ENCODE measurements at places on chromosomes 4 and X.

DNA sequence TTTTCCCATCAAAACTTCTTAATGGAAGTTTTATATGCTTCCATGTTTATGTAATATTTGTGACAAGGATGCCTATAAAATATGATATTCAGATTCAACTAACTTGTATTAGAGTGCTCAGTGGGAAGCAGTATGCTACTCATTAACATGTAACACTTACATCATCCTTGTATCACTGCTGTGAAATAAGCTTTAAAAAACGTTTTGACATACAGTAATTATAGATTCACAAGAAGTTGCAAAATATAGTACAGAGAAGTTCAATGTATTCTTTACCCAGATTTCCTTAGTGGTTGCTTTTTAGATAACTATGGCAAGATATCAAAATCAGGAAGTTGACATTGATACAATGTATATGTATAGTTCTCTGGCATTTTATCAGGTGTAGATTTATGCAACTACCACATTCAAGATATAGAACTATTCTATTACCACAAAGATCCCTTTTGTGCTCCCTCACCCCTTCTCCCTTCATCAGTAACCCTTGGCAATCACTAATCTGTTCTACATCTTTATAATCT, 56.3 kb downstream of the DTHD1 start:
- H3K27me3 ChIP-seq = no peaks in the 10 kb centered on the region
- H3K4me3 ChIP-seq = no peak overlapping the region
- H3K4me1 ChIP-seq = no peaks in the 10 kb centered on the region
- H3K27ac ChIP-seq = no peak overlapping the region

- H3K27ac ChIP-seq = no peak overlapping the region
- no peak overlapping the region for H3K4me3 ChIP-seq
- no peaks in the 10 kb centered on the region for H3K4me1 ChIP-seq
- DNase-seq = no peak
Measured at GRCh38 chr4:147207911-147208310, 262.2 kb upstream of the TTC29 start.

GRCh38 chr4:108544481-108544880, 75.9 kb upstream of the RPL34 start:
- H3K4me1 ChIP-seq = no peaks in the 10 kb centered on the region
- DNase-seq = no peak
- no peak overlapping the region for H3K27ac ChIP-seq

DNA sequence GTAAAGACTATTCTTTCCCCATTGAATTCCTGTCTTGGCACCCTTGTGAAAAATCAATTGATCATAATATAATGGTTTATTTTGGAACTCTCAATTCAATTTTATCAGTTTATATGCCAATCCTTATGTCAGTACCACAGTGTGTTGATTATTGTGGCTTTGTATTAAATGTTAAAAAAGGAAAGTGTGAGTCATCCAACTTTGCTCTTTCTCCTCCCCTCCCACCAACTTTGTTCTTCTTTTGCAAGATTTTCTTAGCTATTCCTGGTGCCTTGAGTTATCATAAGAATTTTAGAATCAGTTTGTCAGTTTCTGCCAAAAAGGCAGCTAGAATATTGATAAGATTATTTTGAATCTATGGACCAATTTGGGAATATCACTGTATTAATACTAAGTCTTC, 11.2 kb upstream of the RNF175 start:
- no peaks in the 10 kb centered on the region for H3K4me1 ChIP-seq
- H3K27me3 ChIP-seq = no peaks in the 10 kb centered on the region
- no peak overlapping the region for H3K4me3 ChIP-seq
- no peaks in the 10 kb centered on the region for H3K36me3 ChIP-seq
- no peak overlapping the region for H3K27ac ChIP-seq
- no peak for DNase-seq

- no peak overlapping the region for H3K4me3 ChIP-seq
- no peak for DNase-seq
- H3K27me3 ChIP-seq = no peaks in the 10 kb centered on the region
Measured at GRCh38 chr4:89379511-89380044, 72.0 kb upstream of the GPRIN3 start.

- no peak overlapping the region for H3K27ac ChIP-seq
- no peaks in the 10 kb centered on the region for H3K4me1 ChIP-seq
- no peak for DNase-seq
- no peak overlapping the region for H3K4me3 ChIP-seq
- H3K27me3 ChIP-seq = no peaks in the 10 kb centered on the region
Measured at GRCh38 chrX:103927030-103927429, 35.4 kb upstream of the TMSB15B start.
